HL-60 (cell line): ENCODE measurements at places on chromosomes 11 and 22.

GRCh38 chr11:74318241-74318932 is 6.9 kb upstream of the P4HA3 start:
- no peak for DNase-seq

DNA sequence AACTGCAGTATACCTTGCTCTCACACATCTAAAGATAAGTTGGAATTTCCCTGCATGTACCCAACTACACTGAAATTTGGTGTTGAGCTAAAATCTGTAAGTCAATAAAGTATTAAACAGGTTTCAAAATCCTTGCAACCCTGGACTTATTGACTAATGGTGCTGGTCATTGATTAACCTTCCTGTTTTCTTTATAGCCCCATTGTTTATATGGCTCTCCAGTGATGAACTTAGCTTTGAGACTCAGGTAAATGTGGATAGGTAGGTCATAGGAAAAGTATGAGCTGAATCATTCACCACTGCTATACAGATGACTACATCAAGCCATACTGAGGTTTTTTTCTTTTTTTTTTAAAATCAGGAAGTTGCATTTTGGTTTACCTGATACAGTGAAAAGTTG is 132.7 kb downstream of the FAT3 start:
- no peak for DNase-seq

DNA sequence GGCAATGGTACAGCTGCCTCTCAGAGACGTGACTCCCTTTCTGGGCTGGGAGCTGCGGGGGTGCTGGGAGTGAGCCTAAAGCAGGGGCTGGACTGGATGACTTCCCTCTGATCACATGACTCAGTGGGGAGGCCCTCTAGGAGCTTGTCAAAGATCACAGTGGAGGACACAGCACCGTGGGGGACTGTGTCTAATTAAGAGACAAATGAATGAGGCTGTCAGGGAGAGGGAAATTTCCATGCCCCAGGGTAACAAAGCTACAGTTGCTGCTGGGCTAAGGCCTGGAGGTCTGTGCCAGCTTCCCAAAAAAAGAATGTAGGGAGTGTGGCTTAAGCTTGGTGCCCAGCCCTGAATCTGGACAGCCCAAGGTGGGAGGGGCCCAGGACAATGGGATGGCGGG is 262.8 kb upstream of the PLET1 start:
- DNase-seq = no peak

GRCh38 chr11:120210626-120211521 is at the start of gene OAF:
TSS of gene OAF (plus strand) at chr11:120211032. CDS start at chr11:120211280, 248 bp downstream.
- DNase-seq = peak; percentile 35

- DNase-seq = no peak
Observed at GRCh38 chr11:76579056-76579751, 91.3 kb downstream of the LRRC32 start.

- DNase-seq = no peak
Observed at GRCh38 chr11:2588809-2589537, 110.8 kb downstream of the KCNQ1OT1 start.

DNA sequence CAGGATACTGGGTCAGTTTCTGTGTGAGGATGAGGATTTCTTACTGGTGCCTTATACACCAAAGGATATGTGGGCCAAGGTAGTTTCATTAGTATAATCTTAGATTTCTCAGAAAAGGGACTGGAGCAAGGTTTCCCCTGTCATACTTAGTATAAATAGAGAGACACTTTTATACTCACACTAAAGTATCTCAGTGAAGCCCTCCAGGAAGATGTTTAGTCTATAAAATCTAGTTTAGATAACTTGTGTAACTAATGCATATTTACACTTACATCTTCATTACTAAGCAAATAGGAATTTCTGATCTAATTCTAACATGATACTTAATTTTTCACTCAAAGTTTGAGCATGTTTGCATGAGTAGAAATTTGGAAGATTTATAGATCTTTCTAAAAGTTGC is 11.1 kb downstream of the EMSY start:
- no peak for DNase-seq

DNA sequence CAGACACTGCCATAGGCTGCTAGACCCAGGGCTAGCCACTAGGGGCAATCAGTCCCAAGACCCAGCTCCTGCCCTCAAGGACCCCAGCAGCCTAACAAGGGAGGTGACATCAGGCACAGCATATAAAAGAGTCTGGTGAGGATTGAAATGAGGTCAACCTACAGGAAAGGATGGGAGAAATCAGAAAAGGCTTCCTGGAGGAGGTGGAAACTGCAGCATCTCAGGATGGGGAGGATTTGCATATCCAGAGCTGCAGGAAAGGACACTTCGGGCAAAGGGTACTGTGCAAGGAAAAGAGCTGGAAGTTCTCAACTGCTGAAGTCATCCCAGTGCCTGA is 2.9 kb upstream of the ARFGAP2 start:
- DNase-seq = peak; percentile 67

DNA sequence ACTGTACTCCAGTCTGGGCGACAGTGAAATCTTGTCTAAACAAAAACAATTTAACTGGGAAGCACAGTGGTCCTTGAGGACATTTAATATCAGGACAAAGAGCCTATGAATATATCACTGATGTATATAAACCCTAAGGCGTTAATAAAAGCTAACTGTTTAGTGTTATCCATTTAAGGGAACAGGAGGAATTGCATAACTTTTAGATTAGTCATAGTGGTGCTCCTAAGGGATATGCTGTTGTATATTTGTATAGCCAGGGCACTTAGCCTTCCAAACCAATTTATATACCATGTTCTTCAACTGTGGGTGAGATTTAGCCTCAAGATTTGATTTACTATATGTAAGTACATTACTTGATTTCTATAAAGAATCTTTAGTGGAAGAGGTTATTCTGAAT is 3.0 kb upstream of the CHEK1 start:
- DNase-seq = no peak

- DNase-seq = no peak
Observed at GRCh38 chr11:85886089-85887056, 31.2 kb downstream of the CCDC83 start.

DNA sequence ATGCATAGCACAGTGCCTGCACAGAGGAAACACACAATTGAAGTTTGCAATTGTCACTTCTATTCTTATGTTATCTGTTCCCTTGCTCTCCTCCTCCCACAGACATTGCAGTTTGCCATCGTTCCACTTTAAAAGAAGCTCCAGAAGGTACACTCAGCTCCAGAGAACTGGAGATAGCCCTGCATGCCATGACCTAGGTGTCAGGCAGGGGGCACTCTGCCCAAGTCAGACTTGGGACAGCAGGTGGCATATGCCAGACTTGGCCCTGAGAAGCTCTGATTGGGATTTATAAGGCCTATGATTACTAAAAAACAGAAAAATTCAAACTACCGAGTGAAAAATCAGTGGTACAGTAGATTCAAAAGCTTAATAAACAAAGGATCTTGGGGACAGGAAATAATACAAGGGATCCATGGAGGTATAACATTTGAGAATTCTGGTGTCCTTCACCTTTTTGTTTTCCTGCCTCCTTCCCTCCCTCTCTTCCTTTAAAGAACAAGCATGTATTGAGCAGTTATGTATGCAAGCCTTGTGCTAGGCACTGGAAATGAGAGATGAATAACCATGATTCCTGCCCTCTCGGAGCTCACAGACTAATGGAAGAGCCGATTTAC is 40.0 kb downstream of the TENM4 start:
- DNase-seq = peak; percentile 10

GRCh38 chr11:111455291-111456085 is 56.7 kb downstream of the BTG4 start:
- no peak for DNase-seq

DNA sequence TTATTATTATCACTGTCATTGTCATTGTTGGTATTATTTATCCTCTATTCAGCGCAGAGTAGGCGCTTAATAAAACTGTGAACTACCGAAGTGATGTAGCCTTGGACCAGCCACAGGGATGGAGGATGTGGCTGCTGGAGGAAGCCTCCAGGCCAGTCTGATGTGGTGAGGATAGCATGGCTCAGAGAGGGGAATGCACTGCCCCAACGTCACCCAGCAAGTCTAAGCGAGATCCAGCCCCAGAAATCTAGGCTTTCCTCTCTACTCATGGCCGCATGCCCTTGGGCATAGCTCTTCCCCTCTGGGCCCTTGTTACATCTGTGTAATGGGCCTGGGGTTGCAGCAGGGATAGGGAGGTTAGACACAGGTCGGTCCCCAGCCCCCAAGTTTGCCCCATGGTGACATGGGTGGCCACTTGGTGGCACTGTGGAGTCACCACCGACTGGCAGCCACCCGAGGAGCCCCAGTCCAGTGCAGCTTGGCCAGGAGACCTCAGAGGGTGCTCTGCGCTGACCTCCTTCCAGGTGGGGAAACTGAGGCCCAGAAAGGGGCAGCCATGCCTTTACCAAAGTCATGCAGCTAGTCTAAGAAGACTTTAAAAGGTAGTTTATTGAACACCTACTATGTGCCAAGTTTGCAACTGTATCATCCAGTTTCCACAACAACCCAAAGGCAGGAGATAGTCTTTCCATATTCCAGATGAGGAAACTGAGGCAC is 395.7 kb downstream of the MN1 start:
- DNase-seq = peak; percentile 29

GRCh38 chr11:47177846-47178245 is 1.2 kb upstream of the ARFGAP2 start:
- DNase-seq = no peak

- DNase-seq = no peak
Observed at GRCh38 chr11:69157156-69157821, 1.6 kb downstream of the SMIM38 start.

- peak; percentile 7 for DNase-seq
Observed at GRCh38 chr11:113493206-113493605, 18.0 kb upstream of the DRD2 start.

- DNase-seq = no peak
Observed at GRCh38 chr11:100789500-100789899, 102.4 kb downstream of the ARHGAP42 start.

DNA sequence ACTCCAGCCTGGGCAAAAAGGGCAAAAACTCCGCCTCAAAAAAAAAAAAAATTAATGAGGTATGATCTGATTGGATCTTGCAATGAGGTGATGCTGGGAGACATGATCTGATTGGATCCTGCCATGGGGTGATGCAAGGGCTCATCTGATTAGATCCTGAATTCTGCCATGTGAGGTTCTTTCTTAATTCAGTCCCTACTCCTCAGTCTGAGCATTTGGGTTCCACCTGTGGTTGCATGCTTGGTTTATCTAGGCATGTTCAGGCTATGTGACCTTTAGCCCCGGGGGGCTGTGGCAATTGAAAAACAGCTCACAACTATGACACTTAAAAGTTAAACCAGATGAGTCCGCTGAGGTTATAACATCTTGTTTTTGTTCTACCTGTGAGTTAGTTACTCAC is 4.8 kb upstream of the TRIM6 start:
- DNase-seq = no peak

DNA sequence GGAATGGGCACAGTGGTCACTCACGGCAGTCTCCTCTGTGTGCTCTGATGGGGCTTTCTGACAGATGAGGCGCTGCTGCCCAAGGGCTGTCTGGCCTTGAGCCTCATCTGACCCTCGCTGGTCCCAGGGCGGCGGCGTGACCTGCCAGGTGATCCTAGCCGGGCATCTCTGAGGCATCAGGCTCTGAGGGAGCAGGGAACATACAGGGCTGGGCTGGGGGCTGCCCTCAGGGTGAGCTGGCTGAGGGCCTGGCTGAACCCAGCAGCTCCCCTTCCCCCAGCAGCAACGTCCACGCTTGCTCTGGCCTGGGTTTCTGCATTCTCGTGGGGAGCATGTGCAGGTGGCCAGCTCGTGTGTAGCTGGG is 47.6 kb downstream of the MOB2 start:
- no peak for DNase-seq

- no peak for DNase-seq
Observed at GRCh38 chr11:34594603-34595002, 26.3 kb upstream of the EHF start.

DNA sequence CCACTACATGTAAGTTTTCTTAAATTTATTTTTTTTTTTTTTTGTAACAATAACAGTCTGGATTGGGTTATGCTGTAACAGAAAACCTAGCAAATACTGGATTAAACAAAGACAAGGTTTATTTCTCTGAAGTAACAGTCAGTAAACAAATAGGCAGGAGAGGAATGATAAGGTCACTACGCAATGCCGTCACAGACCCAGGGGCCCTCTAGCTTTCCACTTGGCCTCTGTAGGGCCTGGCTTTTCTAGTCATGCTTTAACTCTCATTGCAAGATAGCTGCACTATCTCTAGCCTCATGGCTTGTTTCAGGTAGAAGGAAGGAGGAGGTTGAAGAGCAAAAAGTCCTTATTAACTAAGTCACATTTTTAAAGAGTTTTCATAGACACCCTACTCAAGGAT is 6.5 kb downstream of the OR10A6 start:
- no peak for DNase-seq

DNA sequence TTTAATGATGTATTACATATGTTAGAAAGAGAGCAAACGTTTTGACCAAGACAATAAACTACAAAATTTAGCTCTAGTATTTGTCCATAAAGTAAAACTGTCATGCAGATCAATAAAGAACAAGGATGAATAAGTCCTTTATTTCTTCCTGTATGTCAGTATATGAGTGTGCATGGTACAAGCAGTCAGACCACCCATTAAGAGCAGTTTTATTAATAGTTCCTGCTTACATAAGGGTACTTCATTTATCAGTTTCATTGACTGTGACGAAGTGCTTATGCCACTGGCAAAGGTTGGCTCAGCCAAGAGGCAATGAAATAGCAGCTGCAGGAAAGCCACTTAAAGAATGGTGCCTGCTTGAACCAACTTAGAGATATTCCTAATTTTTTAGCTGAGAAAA is 913.0 kb upstream of the CNTN5 start:
- DNase-seq = no peak

GRCh38 chr11:126607374-126607773 is 251.9 kb downstream of the ST3GAL4 start:
- DNase-seq = peak; percentile 25

DNA sequence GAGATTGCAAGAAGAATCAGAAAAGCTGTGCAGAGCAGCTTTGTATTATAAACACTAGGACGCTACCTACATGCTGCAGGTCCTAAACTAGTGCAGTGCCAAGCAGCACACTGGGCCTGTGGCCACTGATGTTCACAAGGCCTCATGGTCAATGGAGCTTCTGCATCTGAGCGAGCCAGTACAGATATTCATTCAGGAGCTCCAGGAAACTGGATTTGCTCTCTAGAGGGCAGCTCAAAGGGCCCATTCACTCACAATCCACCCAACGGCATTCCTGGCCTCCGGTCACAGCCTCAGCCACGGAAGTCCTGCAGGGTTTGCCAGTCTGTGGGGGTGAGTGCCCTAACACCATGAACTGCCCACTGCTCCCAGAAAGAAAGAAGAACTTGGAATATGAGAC is 5.8 kb upstream of the TBC1D10A start:
- DNase-seq = no peak

- DNase-seq = peak; percentile 46
Observed at GRCh38 chr11:65417702-65418430, 4.7 kb upstream of the NEAT1 start.

DNA sequence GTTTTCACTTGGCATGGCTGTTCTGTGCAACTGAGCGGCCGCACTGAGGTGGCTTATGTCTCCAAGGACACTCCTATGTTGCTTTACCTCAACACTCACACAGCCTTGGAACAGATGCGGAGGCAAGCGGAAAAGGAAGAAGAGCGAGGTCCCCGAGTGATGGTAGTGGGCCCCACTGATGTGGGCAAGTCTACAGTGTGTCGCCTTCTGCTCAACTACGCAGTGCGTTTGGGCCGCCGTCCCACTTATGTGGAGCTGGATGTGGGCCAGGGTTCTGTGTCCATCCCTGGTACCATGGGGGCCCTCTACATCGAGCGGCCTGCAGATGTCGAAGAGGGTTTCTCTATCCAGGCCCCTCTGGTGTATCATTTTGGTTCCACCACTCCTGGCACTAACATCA is 2.1 kb downstream of the CLP1 start:
- DNase-seq = no peak
